Heart left ventricle (tissue), 16 donors: ENCODE measurements at places on chromosomes 5 and 9. TPM values are rescaled to one million over a fixed set of nuclear protein-coding genes. Genes with fewer than 3 reads are reported as not detected.

GRCh38 chr5:1007681-1008450, 736 bp upstream of the NKD2 start:
- DNase-seq: peak; percentile 28

GRCh38 chr9:136522314-136523237, 23.3 kb downstream of the NOTCH1 start:
- DNase-seq: no peak

The GFRA3 gene
- polyA plus RNA-seq: 1.1 TPM

DNA sequence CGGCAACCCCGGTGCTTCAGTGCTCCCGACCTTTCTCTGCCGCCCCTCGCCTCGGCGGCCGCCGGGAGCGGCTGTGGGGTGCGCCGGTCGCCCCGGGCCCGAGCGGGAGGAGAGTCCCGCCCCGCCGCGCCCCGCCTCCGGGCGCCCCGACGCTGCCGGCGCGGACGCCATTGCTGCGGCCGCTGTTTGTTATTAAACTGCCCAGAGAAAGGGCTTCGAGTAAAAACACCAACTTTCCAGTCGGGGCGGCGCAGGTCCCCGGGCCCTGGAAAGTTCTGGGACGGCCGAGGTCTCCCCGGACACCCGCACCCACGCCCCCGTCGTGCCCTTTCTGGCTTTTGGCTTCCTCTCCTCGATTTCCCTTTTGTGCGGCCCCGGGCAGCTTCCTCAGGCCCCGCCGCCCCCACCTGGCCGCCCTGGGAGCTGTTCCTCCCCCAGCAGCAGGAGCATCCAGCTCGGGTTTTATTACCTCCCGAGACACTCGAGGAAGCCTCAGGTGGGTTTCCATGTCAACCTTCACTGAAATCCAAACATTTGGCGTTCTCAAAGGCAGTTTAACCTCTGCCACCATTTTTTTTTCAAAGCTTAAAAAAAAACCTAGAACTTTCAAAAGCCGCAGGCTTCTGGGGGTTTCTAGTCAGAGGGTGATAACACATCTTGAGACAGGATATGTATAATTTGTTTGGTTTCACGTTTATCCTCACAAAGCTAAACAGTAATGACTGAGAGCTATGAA, 334.4 kb downstream of the CWC27 start:
- peak; percentile 74 for DNase-seq
